ENCODE measurements at places on chromosomes 5 and 9. TPM values are rescaled to one million over a fixed set of nuclear protein-coding genes. Genes with fewer than 3 reads are reported as not detected.

SMC2 gene
- 31.4 TPM for total RNA-seq

MSMP gene
- 18.8 TPM for total RNA-seq

MINAR2 gene
- total RNA-seq: not detected

RIOK2 gene
- total RNA-seq: 17.5 TPM

BTNL3 gene
- total RNA-seq: not detected

KIF4B gene
- total RNA-seq: 0.44 TPM

FIBCD1 gene
- total RNA-seq: not detected

CCDC180 gene
- total RNA-seq: 4.5 TPM

PELO gene
- total RNA-seq: 13.2 TPM

ALDH1B1 gene
- 20.5 TPM for total RNA-seq

ADAMTS13 gene
- 1.4 TPM for total RNA-seq

EIF4E1B gene
- not detected for total RNA-seq

C5orf58 gene
- total RNA-seq: not detected

ADGRV1 gene
- 0.12 TPM for total RNA-seq

CCNG1 gene
- 164 TPM for total RNA-seq

IL5 gene
- not detected for total RNA-seq

SPINK6 gene
- not detected for total RNA-seq

TESK1 gene
- 25.3 TPM for total RNA-seq

SLC1A3 gene
- 0.44 TPM for total RNA-seq

LCN9 gene
- not detected for total RNA-seq

ANKRD18A gene
- total RNA-seq: 0.21 TPM

ISOC1 gene
- total RNA-seq: 20.7 TPM

Measured in endothelial cell of umbilical vein (primary cell).